ENCODE measurements at places on chromosomes 7 and 10.
A peak's percentile ranks its signal among the peaks of the same experiment; 100 is the strongest.

DNA sequence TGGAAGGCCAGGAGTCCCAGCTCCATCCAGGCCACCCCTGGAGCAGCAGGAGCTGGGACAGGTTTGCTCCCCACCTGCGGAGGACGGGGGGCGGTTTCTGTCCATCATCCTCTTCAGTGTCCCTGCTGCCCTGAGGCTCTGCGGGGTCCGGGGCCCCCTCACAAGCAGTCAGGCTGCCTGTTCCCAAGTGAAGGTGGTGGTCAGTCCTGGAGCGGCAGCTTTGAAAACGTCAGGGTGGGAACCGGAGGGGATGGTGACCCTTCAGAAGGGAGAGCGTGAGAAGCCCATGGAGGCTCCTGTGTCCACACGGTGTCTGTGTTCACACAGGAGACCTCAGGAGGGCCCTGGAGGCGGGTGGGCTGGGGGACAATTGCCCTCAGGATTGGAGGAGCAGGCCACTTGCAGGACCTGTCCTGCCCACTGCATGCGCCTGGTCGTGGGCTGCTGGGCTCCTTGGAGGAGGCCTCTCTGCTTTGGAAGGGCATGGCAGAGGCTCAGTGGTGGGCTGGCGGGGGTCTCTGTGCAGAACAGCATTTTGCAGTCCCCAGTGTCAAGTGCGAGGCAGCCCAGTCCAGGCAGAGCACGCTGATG is 49.3 kb upstream of the INPP5A start:
- peak; percentile 2 for DNase-seq

DNA sequence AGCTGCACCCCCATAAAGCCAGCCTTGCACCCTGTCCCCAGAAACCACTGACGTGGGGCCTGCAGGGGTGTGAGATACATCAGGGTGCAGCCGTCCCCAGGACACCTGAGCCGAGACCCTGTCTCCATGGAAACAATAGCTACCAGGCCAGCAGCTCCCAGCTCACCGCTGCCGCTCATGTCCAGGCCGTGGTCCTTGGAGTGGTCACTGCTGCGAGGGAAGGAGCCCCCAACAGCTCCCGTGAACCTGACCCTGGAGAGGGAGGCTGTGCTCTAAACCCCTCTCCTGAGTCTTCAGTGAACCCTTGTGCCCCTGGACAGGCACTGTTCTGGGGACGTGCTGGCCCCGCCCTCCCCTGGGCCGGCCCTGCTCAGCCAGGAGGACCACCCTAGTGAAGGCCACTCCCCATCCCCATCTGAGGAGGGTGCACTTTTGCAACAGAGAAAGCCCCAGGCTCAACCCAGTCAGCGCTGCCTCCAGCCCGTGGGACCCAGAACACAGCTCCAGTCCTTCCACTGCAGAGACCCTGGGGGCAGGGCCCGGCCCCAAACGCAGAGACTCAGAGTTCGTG is 19.6 kb upstream of the INPP5A start:
- no peak for DNase-seq

GRCh38 chr10:100986952-100987684 is at the start of the genes MRPL43 and TWNK:
Gene MRPL43 (minus strand): TSS chr10:100987497. CDS start chr10:100987443, 54 bp downstream.
Gene TWNK (plus strand): TSS chr10:100987543. CDS start chr10:100988211, 668 bp downstream.
- peak; percentile 93 for DNase-seq

DNA sequence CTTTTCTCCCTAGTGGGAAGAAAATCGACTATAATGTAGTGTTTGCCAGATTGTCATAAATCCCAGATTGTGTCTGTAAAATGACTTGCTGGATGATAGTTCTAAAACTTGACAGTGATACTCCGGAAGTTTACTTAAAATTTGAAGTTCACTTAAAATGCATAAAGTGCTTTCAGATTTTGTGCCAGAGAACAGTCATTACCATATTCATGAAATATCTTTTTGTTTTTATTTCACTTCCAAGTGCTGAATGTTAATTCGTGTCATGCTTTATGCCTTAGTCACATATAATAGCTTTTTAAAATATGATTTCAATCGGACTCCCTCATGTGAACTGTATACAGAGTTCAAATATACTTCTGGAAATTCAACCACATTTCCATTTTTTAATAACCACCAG is 30.4 kb downstream of the PRPF18 start:
- no peak for DNase-seq

GRCh38 chr7:24931844-24932243 is 48.1 kb downstream of the OSBPL3 start:
- no peak for DNase-seq

DNA sequence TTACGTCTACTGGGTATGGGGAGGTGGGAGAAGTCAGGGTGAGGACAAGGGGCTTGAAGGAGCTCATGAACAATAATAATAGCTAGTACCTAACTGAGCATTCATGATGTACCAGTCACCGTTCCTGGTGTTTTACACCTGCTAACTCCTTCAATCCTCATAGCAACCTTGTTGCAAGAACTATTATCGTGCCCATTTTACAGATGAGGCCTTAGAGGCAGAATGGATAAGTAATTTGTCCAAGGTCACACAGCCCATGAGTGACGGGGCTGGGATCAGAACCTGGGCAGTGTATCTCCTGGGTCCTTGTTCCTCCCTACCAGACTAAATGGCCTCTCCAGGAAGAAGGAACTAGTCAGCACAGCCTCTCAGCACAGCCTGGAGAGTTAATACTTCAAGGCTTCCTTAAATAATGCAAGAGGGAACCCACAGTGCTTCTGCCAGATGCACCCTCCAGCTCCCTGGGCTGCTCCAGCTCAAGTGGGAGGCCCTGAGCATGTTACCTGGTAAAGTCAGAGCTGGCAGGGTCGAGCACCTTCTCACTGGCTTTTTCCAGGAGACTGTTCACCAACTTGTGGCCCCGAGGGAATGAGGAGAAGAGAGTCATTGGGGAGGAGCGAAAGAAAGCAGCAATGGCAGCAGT is 28.8 kb downstream of the RRP12 start:
- DNase-seq: no peak

GRCh38 chr7:116206141-116206540 is 4.2 kb upstream of the TES start:
- DNase-seq: no peak

Measured in activated CD4-positive, alpha-beta T cell treated with anti-CD3 and anti-CD28 coated beads for 36 hours (primary cell).